ENCODE measurements at places on chromosomes 5 and 9. TPM values are rescaled to one million over a fixed set of nuclear protein-coding genes. Genes with fewer than 3 reads are reported as not detected.

The DMRT3 gene
- total RNA-seq: not detected

The IFNK gene
- total RNA-seq: not detected

The ZNF483 gene
- total RNA-seq: 5.6 TPM

The FGF18 gene
- total RNA-seq: under 0.01 TPM

GRCh38 chr5:79183617-79184016 lies 52.3 kb upstream of the JMY start:
- DNase-seq: peak; percentile 19

- no peak for DNase-seq
These were observed 63.6 kb downstream of the SNX18 start for GRCh38 chr5:54580997-54581811.

DNA sequence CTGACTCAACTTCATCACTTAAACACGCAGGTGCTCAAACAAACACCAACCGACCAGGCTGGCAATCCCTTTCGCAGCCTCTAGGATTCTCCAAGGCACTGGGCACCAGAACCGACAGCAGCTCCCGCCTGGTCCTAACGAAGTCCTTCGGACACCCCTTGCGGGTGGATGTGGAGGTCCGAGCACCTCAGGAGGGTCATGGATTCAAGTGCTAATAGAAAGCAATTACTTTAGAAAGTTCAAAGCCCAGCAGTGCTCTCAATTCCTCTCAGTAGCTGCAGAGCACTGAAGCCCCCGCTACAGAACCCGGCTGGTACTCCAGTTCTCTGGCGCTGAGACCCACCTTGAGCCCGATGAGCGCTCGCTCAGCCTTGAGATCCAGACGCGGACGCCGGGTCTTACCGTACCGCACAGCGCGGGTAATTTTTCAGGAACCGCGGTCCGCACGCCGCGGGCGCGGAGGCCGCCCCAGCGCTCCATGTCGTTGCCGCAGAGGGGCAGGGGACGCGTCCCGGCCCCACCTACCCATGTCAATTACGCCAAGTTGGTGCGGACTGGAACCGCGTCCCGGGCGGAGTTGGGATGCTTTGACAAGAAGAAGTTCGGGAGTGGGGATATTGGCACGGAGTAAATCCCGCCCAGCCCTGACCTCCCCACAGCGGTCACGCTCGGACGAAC lies 638 bp downstream of the MARCHF3 start:
- peak; percentile 63 for DNase-seq

DNA sequence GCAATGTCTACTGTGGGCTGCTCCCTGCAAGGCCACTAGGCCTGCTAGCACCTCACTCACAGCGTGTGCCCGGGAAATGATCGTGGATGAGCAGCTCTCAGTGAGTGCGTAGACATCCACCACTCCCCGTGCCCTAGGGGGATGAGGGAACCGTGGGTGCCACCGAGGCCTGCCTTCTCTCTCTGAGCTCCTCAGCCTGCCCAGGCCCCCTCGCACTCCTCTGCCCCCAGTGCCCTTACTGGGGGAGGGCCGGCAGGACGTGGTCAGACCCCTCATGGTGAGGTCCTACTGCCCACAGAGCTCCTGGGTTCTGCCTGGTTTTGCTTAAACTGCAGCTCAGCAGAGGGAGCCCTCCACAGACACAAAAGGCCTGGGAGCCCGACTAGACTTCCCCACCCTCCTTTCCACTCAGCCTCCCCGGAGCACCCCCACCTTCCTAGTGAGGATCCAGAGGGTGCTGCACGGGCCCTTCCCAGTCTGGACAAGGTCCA lies 220.0 kb downstream of the CACNA1B start:
- no peak for DNase-seq

GRCh38 chr5:1192971-1193590 lies 8.3 kb upstream of the SLC6A19 start:
- DNase-seq: no peak

All from fibroblast of villous mesenchyme (primary cell).